ENCODE measurements at places on chromosomes 13 and 19.
A peak's percentile ranks its signal among the peaks of the same experiment; 100 is the strongest.

- peak; percentile 33 for DNase-seq
These were observed 344 bp downstream of the NHLRC3 start for GRCh38 chr13:39038569-39039030.

DNA sequence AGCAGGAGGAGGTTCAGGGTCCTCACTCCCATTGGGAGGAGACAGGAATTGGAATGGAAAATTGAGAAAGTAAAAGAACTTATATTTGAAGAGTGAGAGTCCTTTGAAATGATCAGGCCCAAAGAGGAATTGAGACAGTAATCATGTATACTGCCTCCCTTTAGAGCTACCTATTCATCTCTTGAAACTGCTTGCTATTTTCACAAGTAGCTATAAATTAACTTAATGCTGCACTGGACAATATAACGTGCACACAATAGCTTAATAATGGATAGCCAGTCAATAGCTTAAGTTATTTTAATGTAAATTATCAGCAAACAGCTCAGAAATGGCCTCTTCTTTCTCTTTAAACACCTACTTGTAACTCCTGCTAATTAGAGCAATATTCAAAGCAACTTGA is 46.6 kb upstream of the MYCBP2 start:
- DNase-seq, result no peak

DNA sequence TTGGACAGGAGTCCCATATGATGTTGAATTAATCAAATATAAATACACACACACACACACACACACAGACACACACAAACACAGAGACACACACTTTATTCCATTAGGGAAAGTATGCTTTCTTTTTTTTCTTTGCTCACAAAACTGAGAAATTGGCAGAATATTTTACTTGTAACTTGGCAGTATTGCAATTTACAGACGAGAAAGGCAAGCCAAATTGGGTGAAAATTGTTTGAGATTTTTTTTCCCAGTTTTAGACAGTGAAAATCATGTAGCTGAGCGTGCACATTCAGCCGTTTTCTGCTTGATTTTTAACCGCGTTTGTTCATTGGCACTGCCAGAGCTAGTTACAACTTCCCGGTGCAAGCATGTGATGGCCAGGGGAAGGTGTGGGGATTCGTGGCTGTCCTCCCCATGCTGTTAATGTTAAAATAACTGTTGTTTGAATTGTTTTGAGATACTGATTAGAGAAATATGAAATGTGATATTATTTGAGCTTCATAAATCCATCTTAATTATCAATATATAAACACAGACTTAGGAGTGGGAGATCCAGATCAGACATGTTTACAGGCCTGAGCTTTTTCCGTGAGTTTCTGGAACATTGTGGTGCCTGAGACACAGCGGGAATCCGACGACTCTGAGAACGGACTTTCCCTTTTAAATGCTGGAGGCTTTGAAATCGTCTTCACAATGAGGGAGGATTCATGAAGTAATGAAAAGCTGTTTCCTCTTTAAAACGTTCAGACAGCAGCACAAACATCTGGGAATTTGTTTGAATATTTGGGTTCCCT is 125.5 kb downstream of the KCNRG start:
- peak; percentile 82 for DNase-seq

- DNase-seq, result no peak
These were observed 410.5 kb downstream of the KCNRG start for GRCh38 chr13:50425772-50426171.

DNA sequence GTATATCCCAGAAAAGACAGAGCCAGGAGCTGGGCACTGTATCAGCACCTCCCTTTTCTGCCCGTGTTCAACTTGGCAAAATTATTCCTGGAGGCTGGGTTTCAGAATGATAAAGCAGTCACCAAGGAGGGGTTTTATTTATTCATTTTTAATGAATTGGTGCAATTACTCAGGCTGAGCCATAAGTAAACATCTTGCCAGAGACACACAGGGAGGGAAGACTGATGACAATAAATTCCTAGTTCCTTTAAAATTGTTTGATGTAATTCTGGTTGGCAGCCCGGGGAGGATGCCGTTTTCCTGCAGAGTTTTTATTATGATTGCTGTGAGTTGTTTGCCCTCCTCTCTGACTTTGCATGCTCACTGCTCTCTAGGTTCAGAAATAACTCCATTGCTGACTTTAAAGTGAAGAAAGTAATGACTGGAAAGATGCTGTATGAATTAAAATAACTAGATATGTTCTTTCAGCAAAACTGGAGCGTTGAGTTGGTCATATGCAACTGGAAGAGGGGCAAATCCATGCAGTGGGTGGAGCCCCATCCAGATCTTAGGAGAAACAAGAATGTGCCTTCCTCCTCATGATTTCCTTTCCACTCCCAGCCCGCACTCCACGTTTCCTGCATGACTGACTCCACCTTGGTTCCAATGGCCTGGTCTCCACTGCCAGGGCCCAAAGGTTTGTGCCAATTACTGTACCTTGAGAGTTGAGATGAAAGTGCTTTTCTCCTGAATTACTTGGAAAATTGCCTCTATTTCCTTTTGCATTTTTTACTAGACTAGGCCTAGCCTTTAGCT is 182.1 kb downstream of the RFC3 start:
- DNase-seq, result no peak

DNA sequence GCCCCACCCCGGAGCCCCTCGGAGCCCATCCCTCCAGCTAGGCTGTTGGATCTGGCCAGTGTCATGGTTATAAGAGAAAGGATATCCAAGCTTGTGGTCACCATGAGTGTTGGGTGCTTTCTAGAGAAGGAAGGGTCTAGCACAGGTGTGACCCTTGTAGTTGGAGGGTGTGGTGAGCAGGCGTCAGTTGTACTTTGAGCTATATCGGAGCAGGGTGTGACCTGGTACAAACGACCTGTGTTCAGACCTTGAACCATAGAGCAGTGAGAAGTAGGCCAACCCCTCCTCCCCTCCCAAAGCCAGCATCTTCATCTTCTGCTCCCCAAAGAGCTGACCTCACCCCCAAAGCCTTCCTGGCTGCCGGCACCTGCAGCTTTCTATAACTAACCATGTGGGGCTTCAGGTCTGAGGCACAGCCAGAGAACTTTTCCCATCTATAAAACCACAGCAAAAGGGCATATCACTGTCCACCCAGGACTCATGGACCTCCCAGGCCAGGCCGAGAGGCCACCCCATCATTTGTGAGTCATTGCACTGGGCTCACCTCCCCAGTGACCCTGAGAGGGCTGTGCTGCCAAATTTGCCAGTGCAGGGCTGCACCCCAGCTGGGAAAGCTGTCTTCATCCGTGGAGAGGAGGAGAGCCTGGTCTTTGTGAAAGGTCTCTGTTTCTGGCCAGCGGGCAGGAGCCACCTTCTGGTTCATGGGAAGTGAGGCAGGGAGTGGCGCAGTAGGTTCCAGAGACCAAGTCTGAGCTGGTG is 14.2 kb downstream of the RAB8A start:
- DNase-seq, result no peak

GRCh38 chr19:10230861-10231611 is at the start of gene S1PR2:
TSS of gene S1PR2 (minus strand) at chr19:10231331. CDS start at chr19:10224905, 6,426 bp downstream.
- peak; percentile 59 for DNase-seq

GRCh38 chr13:48370815-48371214 is 42.1 kb downstream of the LPAR6 start:
- no peak for DNase-seq

DNA sequence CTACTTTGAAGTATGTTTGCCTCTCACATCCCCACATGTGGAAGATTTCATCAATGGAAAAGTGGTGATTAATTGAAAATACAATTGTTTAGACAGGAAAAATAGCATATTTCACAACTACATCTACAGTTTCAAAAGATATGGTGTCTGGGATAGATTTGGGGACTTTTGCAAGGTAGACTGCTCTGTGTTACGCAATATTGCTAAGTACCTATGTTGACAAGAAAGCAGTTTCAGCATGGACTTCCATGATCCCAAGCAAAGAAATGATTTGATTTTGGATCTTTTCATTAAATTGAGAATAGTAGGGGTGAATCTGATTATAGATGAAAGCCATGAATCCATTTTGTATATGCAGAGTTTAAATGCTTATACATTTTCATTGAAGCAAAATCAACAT is 10.5 kb downstream of the ZNF160 start:
- no peak for DNase-seq

GRCh38 chr19:19741184-19741583 is 8.3 kb upstream of the ZNF14 start:
- DNase-seq, result no peak

- DNase-seq, result peak; percentile 87
These were observed 20.0 kb downstream of the XRCC1 start for GRCh38 chr19:43555185-43555770.

- no peak for DNase-seq
These were observed 105.8 kb downstream of the COL4A1 start for GRCh38 chr13:110201114-110201513.

- no peak for DNase-seq
These were observed 39.2 kb downstream of the MYH14 start for GRCh38 chr19:50242581-50242980.

GRCh38 chr13:21973437-21974125 is 302.7 kb downstream of the FGF9 start:
- DNase-seq, result no peak

GRCh38 chr19:2097203-2097885 is 629 bp downstream of the IZUMO4 start:
- no peak for DNase-seq

DNA sequence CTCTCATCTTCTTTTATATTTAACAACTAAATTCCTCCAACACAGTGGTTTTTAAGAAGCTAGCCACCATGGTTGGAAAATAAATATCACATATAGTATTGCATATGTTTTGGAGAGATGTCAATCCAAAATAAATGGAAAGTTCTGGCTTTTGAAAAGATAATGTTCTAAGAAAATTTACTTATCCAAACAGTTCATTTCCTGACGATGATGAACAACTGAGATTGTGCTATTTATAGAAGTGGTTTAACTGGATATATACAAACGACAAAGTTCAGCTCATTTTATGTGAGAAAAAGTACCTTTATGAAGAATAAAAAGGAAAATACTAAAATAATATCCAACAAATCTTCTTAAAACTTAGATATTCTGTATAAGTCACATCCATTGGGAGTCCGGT is 174.7 kb downstream of the MZT1 start:
- DNase-seq, result peak; percentile 34
